ENCODE measurements at places on chromosomes 3 and 15.

- no peak for DNase-seq
Measured at GRCh38 chr3:146750196-146750595, 145.1 kb upstream of the PLSCR5 start.

DNA sequence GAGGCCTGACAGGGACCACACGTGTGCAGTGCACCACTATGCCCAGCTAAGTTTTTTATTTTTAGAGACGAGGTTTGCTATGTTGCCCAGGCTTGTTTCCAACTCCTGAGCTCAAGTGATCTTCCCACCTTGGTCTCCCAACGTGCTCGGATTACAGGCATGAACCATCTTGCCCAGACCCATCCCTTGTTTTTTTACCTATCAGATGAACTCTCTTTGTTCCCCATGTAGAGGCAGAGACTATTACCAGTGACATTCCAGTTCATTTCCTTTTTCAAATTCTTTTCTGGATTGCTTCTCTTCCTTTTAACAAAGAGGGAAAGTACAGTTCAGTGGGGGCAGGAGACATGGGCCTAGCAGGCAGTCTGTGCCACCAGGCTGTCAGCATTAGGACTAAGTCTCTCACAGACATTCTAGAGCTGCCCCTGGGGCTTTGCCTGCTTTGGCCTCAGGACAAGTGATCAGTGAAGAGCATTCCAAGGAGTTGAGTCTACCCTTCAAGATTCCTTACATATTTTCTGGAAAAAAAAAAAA is 103.5 kb upstream of the SLC7A14 start:
- no peak for DNase-seq

- no peak for DNase-seq
Measured at GRCh38 chr15:78663703-78664102, 22.7 kb upstream of the CHRNB4 start.

GRCh38 chr3:178079966-178080365 is 456.3 kb upstream of the KCNMB2 start:
- DNase-seq, result no peak

DNA sequence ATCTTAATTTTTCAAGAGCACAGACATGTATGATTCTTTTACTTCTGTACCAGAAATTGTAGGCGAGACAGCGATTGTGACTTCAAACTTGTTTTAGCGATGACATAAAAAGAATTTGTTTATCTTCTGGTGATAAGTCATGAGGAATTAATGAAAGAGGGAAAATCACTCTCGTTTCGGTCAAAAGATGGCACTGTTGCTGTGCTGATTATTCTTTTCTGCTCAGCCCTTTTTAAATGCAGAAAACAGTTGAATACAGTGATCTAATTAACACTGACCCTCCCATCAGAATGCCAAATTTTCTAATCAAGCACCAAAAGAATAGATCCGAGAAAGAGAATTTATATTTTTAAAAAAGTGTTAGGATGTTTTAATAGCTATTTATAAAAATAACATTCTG is 52.6 kb downstream of the NSUN3 start:
- DNase-seq, result no peak

DNA sequence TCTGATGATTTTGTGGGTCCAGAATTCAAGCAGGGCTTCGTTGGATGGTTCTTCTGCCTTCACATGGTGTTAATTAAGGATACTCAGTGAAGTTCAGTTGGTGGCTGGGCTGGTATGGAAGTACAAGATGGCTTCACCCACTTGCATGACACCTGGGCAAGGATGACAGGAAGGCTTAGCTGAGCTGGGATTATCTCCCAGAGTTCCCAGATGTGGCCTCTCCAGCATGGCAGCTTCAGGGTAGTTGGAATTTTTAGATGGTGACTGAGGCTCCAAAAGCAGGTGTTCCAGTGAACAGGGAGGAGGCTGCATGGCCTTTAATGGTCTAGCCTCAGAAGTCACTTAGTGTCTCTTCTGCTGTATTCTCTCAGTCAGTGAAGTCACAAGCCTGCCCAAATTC is 135.5 kb downstream of the THRB start:
- no peak for DNase-seq

- no peak for DNase-seq
Measured at GRCh38 chr15:51368751-51369450, 27.4 kb downstream of the GLDN start.

GRCh38 chr15:55856506-55857164 is 113.7 kb upstream of the PRTG start:
- DNase-seq, result no peak

DNA sequence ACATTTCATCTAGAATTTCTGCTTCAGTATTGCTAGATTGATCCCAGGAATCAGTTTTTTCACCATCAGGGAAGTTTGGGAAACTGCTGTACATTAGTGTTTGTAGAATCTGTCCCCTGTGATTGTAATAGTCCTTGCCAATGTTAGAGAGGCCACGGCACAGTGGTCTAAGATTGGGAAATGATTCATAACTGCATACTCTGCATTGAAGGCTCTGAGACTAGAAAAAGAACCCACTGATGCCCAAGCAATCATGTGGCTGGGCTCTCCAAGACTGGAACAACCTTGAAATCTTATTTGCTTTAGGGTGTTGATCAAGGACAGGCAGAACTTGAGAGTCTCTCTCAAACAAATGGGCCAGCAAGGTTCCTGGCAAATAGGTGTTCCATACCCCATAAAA is 245.6 kb upstream of the LRTM1 start:
- no peak for DNase-seq

DNA sequence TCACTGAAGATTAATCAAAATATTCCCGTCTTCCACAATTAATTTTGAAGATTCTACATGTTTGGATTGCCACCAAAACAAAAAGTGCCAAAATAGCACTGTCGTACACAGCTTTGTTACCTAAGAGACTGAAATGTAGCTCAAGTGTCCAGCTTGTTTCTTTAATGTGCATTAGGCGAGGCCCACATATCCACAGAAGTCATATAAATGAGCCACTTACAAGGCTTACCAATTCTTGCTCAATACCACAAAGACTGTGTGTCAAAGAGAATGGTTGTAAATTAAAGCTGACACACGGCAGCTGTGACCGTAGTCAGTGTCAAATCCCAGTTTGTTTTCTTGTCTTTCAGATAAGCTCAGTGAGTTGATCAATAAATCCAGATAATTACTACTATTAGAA is 639.4 kb upstream of the TBL1XR1 start:
- no peak for DNase-seq

- DNase-seq, result no peak
Measured at GRCh38 chr3:67646586-67647234, 7.7 kb downstream of the SUCLG2 start.

DNA sequence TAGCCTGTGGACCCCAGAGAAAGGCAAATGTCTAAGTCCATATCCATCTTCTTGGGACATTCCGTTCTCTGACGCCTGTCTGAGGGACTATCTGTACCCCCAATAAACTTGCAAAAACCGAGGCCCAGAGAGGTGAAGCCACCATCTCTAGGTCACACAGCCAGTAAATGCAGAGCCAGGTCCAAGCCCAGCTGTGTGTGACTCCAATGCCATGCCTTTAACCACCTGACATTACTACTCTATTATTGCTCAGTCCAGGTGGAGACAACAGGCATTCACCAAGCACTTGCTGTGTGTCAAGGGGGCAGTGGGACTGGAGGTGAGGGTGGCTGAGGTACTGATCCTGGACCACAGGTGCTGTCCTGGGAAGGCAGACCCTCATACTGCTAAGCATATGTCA is 25.4 kb downstream of the CYP8B1 start:
- no peak for DNase-seq

- DNase-seq, result no peak
Measured at GRCh38 chr3:183698756-183699155, 1.2 kb downstream of the YEATS2 start.

DNA sequence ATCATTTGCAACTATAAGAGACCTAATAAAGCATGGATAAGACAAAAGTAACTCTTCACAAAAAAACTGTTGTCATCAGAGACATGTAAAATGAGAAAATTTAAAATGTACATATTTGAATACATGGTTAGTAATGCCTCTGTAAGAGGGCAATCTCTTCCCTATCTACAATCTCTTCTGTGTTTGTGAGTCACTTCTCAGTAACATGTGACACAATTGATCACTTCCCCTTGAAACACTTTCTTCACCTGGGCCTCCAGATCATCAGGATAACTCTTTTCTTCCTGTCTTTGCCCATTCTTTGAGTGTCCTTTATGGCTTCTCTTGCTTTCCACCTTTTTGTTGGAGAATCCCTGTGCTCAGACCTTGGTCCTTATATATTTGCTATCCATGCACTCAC is 50.4 kb downstream of the TFDP2 start:
- no peak for DNase-seq

DNA sequence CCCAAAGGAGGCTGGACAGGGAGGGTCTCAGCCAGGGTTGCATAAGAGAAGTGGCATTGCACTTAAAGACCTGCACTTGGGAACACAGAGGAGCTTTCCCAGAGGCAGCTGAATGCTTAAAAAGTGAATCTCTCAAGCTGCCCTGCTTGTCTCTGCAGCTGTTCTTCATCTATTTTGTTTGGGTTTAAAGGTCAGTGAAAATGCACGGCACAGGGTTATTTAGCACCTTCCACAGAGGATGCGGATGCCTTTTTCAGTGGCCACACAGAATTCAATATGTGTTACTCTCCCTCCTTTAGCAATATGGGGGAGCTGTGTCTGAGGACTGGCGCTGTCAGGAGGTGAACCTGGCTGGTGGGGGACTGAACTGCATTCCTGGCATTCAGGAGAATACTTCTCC is 22.7 kb upstream of the CTNNB1 start:
- no peak for DNase-seq

GRCh38 chr15:85463276-85463892 is 83.0 kb downstream of the AKAP13 start:
- no peak for DNase-seq

DNA sequence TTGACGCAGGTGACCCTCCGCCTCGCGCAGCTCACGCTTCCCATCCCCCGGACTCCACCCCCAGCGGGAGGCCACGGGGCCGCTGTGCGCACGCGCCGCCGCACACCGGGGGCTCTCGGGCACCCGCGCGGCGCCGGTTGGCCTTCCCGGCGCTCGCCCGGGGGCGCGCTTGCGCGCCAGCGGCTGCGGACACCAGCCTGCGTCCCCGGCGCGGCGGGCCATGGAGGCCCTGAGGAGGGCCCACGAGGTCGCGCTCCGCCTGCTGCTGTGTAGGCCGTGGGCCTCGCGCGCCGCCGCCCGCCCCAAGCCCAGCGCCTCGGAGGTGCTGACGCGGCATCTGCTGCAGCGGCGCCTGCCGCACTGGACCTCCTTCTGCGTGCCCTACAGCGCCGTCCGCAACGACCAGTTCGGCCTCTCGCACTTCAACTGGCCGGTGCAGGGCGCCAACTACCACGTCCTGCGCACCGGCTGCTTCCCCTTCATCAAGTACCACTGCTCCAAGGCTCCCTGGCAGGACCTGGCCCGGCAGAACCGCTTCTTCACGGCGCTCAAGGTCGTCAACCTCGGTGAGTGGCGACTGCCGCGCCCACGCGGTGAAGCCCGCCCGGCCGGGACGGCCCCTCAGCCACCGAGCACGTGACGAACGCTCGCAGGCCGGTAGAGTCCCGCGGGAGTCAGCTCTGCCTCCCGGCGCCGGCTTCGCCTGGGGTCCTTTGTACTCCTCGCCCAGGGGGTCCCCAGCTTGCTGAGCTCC is at the start of gene C15orf61:
Gene C15orf61, plus strand, starts transcription at position 103 of the 754 bp plus-strand sequence. Its CDS starts 118 bp downstream, at position 221.
- DNase-seq, result peak; percentile 73

DNA sequence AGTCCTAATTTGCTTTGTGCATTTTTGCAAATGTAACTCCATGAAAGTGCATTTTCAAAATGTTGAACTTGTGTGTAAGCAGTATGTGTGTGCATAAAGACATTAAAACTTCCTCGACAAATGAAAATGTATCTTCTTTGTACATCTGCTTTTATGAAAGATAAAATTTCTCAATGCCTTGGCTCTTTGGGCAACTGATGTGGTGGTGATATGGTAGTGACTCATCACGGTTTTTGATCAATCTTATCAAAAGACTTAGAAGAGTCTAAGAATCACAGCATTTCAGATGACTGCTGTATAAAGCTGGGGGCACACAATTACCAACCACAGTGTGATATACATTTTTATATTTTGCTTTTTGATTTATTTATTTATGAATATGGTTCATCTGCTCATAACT is 5.4 kb upstream of the MASP1 start:
- DNase-seq, result no peak

DNA sequence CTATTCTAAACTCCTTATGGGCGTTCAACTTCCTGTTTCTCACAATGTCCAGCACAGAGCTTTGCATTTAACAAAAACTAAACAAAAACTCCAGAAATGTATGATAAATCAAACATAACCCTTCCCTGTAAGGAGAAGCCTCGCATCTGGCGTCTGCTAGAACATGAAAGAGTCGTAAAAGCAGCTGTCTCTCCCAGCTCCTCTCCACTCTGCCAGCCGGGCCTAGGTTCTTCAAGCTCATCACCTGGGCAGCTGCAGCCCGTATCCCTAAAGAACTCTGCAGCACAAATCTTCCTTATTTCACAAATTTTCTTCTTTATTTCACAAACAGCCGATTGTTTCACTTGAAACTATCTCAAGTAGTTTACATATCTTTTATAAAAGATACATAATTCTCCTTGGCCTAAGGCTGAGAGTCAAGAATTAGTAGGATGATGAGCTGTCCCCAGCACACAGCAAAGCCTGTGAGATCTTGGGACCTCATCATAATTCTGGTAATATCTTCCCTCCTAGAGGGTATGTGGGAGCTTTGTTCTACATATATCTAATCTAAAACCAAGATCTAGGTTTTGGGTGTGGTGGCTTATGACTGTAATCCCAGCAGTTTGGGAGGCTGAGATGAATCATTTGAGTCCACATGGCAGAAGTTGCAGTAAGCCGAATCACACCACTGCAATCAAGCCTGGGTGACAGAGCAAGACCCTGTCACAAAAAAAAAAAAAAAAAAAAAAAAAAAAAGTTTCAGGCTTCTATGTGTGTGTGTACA is 35.3 kb downstream of the ANXA2 start:
- DNase-seq, result no peak

DNA sequence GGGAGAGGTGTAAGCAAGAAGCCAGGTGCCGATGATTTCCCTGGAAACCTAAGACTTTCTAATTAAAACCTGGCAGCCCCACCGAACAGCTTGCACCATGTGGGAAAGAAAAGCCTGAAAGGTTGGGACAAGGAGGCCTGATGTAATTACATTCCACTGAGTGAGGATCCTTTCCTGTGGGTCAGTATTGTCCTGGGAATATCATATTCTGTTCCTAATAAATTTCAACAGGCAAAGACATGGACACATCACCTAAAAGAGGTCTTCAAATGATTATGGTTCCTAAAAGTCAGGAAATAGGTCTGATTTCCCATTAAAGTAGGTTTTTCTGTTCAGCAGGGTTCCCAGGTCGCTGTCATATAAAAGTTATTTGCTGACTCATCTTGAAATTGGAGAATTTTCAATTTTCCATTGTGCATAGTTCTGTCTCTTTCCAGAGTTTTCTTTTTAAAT is 58.5 kb downstream of the DUT start:
- no peak for DNase-seq

GRCh38 chr3:155325263-155325835 is 31.9 kb upstream of the STRIT1 start:
- DNase-seq, result no peak

Measured in GM12864 (cell line).